ENCODE measurements at places on chromosomes 4 and X.

DNA sequence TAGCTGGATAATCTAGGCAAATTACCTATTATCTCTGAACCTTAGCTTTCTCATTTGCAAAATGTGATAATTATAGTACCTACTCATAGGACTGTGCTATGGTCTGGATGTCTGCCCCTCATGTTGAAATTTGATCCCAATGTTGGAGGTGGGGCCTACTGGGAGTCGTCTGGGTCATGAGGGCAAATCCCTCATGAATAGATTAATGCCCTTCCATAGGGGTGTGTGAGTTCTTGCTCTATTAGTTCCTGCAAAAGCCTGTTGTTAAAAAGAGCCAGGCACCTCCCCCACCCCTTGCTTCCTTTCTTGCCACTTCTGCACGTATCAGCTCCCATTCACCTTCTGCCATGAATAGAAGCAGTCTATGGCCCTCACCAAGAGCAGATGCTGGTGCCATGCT lies 73.9 kb downstream of the SERTM2 start:
- DNase-seq, result no peak

DNA sequence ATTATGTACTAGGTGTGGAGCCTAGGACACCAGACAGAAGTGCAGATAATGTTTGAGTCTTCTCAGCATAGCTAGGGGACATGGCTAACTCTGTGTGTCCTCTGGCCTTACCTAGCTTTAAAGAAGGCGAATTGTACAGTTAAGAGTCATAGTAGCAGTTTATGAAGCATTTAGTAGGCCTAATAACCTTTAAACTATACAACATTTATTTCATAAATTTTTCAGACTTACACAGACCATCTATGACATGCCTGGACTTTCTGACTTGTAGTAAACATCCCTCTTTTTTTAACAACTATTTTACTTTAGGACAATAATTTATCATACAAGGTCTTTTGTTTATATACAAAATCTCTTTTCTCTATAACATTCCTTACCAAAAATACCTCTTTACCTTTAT lies 37.4 kb downstream of the ETNPPL start:
- DNase-seq, result no peak

DNA sequence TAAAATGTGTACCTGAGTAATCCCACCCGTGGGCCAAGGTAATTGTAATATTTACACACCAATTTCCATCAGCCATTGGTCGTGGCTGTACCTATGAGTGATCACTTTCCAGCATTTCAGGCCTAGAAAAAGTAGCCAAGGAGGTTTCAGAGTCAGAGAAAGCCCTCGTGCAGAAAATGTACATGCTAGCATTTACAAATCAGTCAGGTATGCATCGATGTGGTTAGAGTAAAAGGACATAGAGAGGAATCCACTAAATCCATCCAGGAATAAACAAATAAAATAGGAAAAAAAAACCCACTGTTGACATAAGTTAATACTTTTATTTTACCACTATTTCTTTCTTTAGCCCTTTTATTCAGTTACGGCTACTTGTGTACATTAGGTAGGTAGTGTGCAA lies 256.8 kb downstream of the TRIML1 start:
- no peak for DNase-seq

- no peak for DNase-seq
Measured at GRCh38 chrX:42442745-42443144, 335.2 kb downstream of the PPP1R2C start.

DNA sequence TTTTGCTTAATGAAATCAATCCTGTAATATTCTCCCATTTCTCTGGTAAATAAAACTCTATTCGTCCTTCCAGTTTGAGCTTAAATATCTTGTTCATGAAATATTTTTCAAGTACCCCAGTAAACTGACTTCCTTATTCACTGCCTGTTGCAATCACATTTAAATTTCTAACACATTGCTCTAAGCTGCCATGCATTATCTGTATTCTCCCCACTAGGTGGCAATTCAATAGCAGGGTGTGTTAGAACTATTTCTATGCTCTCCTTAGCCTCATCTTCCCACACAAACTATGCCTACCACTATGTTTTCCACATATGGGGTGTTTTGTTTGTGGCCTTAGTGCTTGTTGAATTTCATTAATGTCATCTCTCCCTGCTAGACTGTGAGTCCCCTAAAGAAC lies 377.1 kb upstream of the HS3ST1 start:
- no peak for DNase-seq

GRCh38 chr4:38354872-38355271 lies 309.1 kb upstream of the KLF3 start:
- DNase-seq, result no peak

- DNase-seq, result no peak
Measured at GRCh38 chr4:24003496-24003895, 113.6 kb upstream of the PPARGC1A start.

- DNase-seq, result no peak
Measured at GRCh38 chr4:617644-618641, 7.4 kb upstream of the PDE6B start.

Measured in stimulated activated CD8-positive, alpha-beta memory T cell treated with anti-CD3 and anti-CD28 coated beads, Interleukin-15, amount 100 ng/mL, for 24 hours (primary cell).